ENCODE measurements at places on chromosomes 3 and 15.
A peak's percentile ranks its signal among the peaks of the same experiment; 100 is the strongest.

DNA sequence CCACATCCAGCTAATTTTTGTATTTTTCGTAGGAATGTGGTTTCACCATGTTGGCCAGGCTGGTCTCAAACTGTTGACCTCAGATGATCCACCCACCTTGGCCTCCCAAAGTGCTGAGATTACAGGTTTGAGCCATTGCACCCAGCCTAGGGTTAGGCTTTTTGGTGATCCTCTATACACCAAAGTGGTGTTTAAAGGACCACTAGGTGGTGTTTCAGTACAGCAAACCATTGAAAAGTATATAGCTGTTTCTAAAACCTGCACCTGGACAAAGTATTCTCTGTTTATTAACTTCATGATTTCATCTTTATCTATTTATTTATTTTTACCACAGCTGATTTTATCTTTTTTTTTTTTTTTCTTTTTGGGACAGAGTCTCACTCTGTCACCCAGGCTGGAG lies 68.4 kb downstream of the MINDY2 start:
- DNase-seq, result no peak

- DNase-seq, result no peak
Measured at GRCh38 chr15:34890424-34890823, 79.1 kb downstream of the AQR start.

DNA sequence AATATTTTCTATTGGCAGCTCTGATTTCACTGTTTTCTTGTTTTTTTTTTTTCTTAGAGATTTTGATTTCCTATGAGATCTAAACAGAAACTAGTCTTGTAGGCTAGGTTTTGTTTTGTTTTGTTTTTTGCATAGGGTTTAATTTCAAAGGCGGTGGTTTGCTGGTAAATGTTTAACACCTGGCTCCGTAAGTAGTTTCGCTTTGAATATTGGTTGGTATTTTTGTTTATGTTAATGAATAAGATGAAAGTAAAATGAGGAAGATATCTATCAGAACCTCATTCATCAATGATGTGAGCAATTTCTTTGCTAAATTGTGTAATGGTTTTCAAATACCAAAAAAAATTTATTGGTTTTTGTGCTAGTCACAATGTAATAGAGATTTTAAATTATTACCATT lies 39.7 kb upstream of the TM4SF1 start:
- DNase-seq, result peak; percentile 58

DNA sequence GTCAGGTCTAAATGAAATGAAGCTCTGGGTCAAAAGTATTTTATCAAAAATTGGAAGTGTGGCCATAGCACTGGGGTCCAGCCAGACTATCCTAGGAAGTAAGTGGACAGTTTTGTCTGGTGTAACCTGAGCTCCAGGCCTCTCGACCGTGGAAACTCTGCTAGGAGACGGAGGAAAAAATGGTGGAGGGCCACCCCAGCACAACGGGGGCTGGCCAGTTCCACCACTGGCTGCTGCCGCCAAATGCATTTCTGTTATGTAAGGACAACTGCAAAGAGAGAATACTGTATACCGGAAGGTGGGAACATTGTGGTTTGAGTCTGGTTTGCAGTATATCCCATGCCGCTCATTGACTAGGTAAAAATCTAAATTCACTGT lies 235.7 kb downstream of the GREM1 start:
- DNase-seq, result no peak

GRCh38 chr15:40772014-40772413 lies 2.2 kb downstream of the C15orf62 start:
- DNase-seq, result no peak

DNA sequence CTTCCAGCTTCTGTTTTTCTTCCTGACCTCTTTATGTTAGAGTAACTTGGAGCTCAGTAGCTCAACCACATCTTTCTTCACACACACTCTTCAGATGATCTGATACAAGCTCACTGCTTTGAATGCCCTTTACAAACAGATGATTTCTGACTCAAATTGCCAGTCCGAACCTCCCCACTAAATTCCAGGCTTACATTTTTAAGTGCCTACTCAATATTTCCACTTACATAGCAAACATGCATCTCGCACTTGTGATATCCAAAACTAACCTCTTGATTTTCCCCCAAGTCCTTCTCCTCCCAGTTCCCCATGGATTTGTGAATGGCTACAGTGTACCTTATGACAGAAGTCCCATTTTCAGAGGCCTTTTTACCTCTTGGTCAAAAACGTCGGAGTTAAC lies 139.1 kb downstream of the GBE1 start:
- no peak for DNase-seq

GRCh38 chr15:26242565-26243071 lies 379.5 kb upstream of the ATP10A start:
- DNase-seq, result no peak

DNA sequence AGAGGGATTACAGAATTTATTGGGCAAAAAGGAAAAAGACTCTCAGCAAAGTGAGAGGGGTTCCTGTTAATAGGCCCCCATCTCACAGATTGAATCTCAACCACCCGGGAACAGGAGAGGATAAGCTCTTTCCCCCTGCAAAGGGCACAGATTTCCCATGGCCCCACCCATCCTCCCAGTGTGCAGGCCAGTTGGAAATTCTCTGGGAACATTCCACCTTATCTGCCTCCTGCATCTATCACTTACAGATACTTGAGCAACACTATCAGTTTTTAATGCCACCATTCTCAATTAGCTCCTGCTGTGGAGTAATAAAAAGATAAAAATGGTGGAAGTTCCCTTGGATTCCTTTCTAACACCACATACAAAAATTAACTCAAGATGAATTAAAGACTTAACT lies 350.0 kb upstream of the BCHE start:
- DNase-seq, result no peak

GRCh38 chr3:99171800-99172199 lies 270.3 kb upstream of the DCBLD2 start:
- DNase-seq, result no peak

GRCh38 chr3:68953816-68954444 lies 21.6 kb upstream of the TAFA4 start:
- DNase-seq, result no peak

DNA sequence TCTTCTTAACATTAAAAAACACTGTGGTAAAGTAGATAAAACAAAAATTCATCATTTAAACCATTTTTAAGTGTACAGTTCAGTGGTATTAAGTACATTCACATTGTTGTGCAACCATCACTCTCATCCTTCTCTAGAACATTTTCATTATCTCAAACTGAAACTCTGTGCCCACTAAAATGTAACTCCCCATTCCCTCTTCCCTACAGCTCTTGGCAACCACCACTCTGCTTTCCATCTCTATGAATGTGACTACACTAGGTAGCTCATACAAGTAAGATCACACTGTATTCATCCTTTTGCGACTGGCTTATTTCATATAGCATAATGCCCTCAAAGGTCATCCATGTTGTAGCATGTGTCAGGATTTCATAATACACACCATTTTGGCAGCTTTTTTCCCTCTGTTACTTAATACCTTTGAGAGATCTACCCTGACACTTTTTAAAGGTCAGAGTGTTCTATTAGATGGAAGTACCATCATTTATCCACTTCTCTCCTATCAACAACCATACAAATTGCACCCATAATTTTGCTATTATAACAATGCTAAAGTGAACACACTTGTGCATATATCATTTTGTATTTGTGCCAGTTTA lies 42.9 kb upstream of the FRMD4B start:
- DNase-seq, result no peak

DNA sequence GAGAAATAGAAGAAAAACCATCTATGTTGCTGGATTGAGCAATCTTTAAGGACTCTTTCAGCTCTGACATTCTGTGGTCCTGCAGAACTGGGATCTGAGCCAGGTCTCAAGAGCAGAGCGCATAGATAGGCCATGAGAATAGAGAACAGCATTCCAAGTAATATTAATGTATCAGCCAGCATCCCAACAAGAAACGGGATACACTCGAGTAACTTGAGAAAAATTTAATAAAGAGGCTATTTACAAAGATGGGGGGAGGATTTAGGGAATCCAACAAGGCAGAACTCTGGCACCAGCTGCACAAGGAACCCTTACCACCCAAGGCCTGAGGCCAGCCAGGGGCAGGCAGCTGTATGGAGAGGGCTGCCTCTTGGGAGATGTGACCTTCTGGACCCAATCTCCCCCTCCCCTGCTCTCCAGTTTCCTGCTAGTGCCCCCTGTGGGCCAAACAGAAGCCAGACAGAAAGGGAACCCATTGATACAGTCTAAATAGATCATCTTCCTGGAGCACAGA lies 8.2 kb downstream of the TMOD2 start:
- DNase-seq, result no peak

GRCh38 chr3:79822076-79822475 lies 54.3 kb upstream of the ROBO1 start:
- no peak for DNase-seq

DNA sequence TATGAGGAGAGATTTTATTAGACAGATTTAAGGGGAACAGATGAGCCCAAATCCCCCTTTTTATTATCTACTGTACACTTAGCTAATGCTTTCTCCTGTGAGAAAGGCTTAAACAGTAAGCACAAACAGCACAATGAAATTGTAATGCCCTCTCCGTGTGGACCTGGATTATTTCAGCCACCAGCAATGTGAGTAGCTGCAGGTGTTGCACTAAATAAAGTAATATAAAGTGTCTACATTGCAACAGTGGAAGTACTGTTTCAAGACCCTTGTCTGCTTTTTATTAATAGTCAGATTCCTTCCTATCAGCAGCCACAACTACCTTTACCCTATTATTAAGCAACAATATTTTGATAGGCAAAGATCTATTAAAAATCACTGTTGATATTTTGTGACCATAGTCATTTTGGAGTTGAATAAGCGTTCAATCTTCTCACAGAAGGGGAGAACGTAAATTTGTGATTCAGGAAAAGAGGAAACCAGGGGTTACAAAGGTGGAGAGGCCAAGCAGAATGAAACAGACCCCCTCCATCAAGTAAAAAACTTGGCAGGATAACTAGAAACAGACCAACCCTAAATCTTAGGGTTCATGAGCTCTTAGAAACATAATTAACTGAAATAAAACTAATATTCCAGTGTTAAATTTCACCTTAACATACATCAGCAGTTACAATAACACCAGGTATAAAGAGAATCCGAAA lies 422.6 kb downstream of the MECOM start:
- DNase-seq, result no peak

- DNase-seq, result no peak
Measured at GRCh38 chr3:187068787-187069186, 70.5 kb downstream of the RPL39L start.

DNA sequence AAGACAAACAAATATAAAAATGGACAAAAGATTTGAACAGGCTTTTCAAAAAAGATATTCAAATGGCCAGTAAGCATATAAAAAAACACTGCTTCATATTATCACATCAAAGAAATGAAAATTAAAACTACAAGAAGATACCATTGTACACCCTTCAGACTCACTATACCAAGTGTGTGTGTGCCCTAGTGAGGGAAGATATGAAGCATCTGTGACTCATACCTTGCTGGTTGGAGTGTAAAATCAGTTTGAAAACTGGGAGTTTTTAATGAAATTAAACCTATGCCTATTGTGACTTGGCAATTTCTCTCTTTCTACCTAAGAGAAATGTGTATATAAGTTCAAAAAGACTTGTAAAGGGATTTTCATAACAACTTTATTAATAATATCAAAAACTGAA lies 23.5 kb upstream of the SLC15A2 start:
- DNase-seq, result no peak

DNA sequence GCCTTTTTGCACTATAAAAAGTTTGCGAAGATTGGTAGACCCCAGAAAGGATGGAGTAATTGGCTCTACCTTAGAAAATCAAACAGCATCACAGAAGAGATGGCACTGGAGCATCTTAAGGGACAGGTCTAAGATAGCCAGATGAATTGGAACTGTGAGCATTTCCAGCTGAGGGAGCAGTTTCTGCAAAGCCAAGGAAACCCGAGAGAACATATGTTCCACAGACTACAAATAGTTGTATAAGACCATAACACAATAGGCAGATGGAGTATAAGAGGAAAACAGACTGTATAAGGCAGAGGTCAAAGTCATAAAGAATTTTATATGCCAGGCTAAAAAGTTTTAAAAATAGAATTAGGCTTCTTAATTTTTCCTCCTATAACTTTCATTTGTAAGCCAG lies 46.0 kb downstream of the TSC22D2 start:
- no peak for DNase-seq

- no peak for DNase-seq
Measured at GRCh38 chr15:33515121-33515520, 204.4 kb downstream of the RYR3 start.

- no peak for DNase-seq
Measured at GRCh38 chr3:197458906-197459470, 96.8 kb downstream of the BDH1 start.

- no peak for DNase-seq
Measured at GRCh38 chr3:170868577-170869238, 1.3 kb downstream of the RPL22L1 start.

GRCh38 chr15:70293591-70294470 lies 196.1 kb upstream of the TLE3 start:
- no peak for DNase-seq

- DNase-seq, result no peak
Measured at GRCh38 chr3:194196876-194197275, 60.9 kb downstream of the HES1 start.

- DNase-seq, result no peak
Measured at GRCh38 chr3:175005881-175006280, 146.7 kb downstream of the NAALADL2 start.

- DNase-seq, result no peak
Measured at GRCh38 chr3:194328053-194328657, 23.0 kb downstream of the CPN2 start.

DNA sequence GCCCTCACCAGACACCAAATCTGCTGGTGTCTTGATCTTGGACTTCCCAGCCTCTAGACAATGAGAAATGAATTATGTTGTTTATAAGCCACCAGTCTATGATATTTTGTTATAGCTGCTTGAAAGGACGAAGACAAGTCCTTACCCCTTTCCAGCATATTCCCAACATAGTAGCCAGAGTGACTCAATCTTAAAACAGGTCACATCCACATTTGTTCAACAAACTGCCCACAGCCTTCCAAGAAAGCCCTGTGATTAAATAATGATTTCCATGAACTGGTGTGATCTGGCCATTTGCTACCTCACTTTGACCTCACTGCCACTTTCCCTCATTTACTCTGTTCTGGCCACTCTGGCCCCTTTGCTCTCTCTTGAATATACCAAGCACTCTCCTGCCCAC lies 193.7 kb upstream of the CFAP20DC start:
- no peak for DNase-seq

All from GM12878 (cell line).